T-helper 17 cell (primary cell): ENCODE measurements at places on chromosomes 3 and 15.

- no peak for DNase-seq
These were observed 75.0 kb downstream of the STRIT1 start for GRCh38 chr3:155218462-155218861.

GRCh38 chr3:104323226-104323625 lies 1043.5 kb upstream of the ALCAM start:
- no peak for DNase-seq

DNA sequence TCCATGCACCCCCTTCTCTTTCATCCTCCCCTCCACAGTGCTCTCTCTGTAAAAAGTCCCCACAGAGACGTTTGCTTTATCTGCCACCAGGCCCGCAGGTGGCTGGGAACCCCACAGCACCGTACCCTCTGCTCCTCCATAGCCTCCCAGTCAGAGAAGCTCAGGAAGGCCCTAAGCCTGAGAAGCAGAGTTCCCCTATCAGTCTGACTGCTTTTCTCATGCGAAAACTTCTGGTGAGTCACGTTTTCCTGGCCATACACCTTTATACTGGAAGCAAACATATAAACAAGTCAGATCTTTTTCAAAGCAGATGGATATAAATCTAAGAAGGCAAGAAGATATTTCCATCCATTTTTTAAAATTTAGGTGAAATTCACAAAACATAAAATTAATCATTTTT lies 51.5 kb upstream of the MEF2A start:
- no peak for DNase-seq

DNA sequence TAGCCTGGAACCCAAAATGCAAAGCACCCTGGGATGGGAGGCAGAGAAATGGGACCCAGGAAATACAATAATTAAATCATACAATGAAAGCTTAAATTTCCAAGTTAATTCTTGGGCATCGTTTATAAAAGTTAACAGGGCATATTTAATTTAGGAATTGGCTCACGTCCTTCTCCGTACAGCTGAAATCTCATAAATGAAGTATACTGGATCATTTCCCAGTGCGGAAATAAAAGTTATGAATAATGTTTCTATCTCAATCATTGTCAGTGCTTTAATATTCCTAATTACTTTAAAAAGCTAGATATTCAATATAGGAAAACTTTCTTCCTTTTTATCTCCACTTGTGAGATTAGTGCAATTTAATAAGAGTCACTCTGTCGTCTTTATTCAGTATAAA lies 164.0 kb downstream of the MEGF11 start:
- no peak for DNase-seq

- DNase-seq, result no peak
These were observed 544.7 kb downstream of the MECOM start for GRCh38 chr3:169118666-169119370.

DNA sequence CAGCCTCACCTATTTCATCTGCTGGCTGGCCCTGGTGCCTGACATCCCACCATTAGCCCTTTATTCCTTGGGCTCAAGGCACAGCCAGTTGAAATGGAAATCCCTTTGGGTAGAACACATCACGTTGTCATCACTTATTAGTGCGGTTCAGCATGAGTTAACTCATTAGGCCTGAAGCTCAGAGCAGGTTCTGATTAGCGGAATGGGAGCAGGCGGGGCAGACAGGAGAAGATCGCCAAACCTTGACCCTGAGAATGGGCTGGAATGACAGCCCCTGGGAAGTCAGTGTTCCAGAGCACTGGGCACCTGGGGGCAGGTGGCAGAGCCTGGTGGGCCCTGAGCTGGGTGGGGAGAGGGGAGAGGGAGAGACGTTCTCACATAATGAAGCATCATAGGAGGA lies 5.8 kb downstream of the ITGA11 start:
- DNase-seq, result no peak

DNA sequence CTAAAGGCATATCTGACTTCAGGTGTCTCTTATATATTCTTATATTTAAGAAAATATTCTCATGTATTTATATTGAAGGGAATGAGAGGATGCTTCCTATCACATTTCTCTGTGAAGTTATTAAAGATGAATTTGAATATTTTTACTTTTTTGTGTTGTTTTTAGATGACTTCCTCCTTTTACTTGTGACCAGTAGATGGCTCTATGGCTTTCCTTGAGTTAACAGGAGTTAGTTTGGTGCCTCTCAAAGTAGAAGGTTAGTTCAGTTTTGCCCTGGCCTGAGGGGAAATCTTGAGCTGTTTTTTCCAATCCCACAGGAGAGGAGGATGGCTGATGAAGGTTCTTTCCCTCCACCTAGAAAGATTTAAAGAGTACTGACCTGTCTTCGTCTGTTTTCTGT lies 80.7 kb downstream of the SQOR start:
- no peak for DNase-seq
